Right atrium auricular region (tissue), 2 donors: ENCODE measurements at places on chromosomes 3 and 15.

- no peak for DNase-seq
- H3K36me3 ChIP-seq = no peaks in the 10 kb centered on the region
- H3K27me3 ChIP-seq = no peaks in the 10 kb centered on the region
- no peak overlapping the region for H3K27ac ChIP-seq
Observed at GRCh38 chr15:61534986-61535385, 305.9 kb upstream of the RORA start.

DNA sequence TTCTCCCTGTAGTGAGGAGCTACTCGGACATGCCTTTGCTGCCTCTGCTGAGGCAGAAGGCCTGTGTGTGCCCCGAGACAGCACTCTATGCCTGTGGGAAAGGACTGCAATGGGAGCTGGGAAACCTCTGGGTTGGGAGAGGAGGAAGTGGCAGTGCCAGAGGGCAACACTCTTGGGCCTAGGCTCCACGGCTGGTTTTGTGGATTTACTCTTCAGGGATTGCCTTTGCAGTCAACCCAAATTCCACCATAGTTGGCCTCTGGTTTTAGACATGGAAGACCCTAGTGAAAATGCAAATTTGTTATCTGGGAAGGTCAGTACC is 46.8 kb downstream of the ITGA11 start:
- no peak overlapping the region for H3K27ac ChIP-seq
- no peaks in the 10 kb centered on the region for H3K36me3 ChIP-seq
- H3K4me1 ChIP-seq = no peaks in the 10 kb centered on the region
- no peaks in the 10 kb centered on the region for H3K27me3 ChIP-seq
- DNase-seq = peak; percentile 55

GRCh38 chr3:58218904-58219303 is 8.1 kb upstream of the DNASE1L3 start:
- H3K27me3 ChIP-seq = no peaks in the 10 kb centered on the region
- peaks cover 14% of the 10 kb centered on the region for H3K4me1 ChIP-seq
- H3K36me3 ChIP-seq = no peaks in the 10 kb centered on the region
- no peak for DNase-seq
- H3K4me3 ChIP-seq = no peak overlapping the region

GRCh38 chr15:27500206-27500605 is 529.2 kb downstream of the GABRG3 start:
- H3K27ac ChIP-seq = no peak overlapping the region
- no peaks in the 10 kb centered on the region for H3K4me1 ChIP-seq
- H3K27me3 ChIP-seq = no peaks in the 10 kb centered on the region
- H3K36me3 ChIP-seq = no peaks in the 10 kb centered on the region
- no peak overlapping the region for H3K4me3 ChIP-seq

- H3K27me3 ChIP-seq = no peaks in the 10 kb centered on the region
- H3K4me3 ChIP-seq = no peak overlapping the region
- no peak for DNase-seq
- no peaks in the 10 kb centered on the region for H3K36me3 ChIP-seq
- H3K27ac ChIP-seq = no peak overlapping the region
Observed at GRCh38 chr3:136624371-136624770, 127.8 kb downstream of the STAG1 start.

- no peak overlapping the region for H3K27ac ChIP-seq
- DNase-seq = no peak
- no peaks in the 10 kb centered on the region for H3K27me3 ChIP-seq
- H3K4me3 ChIP-seq = no peak overlapping the region
- peaks cover 7% of the 10 kb centered on the region for H3K4me1 ChIP-seq
Observed at GRCh38 chr3:126256251-126256650, 75.9 kb upstream of the ALDH1L1 start.

GRCh38 chr3:170240671-170241070 is 18.4 kb downstream of the PRKCI start:
- no peaks in the 10 kb centered on the region for H3K4me1 ChIP-seq
- no peaks in the 10 kb centered on the region for H3K27me3 ChIP-seq
- no peak overlapping the region for H3K4me3 ChIP-seq
- H3K36me3 ChIP-seq = peaks cover 26% of the 10 kb centered on the region

GRCh38 chr3:70558956-70559355 is 246.5 kb upstream of the MDFIC2 start:
- no peaks in the 10 kb centered on the region for H3K27me3 ChIP-seq
- H3K4me3 ChIP-seq = no peak overlapping the region
- DNase-seq = no peak
- H3K4me1 ChIP-seq = no peaks in the 10 kb centered on the region

DNA sequence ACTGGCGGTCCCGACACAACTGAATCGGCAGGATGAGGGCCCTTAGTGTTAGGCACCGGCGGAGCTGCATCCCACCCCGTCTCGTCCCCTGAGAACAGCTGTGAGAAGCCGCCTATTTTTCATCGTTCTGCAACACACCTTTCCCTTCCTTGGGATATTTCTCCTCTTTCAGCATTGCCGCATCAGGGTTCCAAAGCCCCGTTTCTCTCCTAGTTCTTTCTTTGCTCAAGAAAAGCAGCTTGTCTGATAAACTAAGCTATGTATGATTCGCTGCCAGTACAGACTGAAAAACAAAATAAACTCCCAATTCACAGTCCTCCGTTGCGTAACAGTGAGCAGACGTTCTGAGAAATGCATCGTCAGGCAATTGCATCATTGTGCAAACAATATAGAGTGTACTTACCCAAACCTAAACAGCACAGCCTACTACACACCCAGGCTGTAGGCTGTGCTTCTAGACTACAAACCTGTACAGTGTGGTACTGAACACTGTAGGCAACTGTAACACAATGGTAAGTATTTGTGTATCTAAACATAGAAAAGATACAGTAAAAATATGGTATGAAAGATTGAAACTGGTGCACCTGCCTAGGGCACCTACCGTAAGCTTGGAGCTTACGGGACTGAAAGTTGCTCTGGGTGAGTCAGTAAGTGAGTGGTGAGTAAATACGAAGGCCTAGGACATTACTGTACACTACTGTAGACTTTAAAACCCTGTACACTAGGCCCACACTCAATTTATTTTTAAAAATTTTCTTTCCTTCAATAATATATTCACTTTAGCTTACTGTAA is 8.9 kb upstream of the ADAMTS17 start:
- peak overlapping the region; percentile 95 for H3K27ac ChIP-seq
- H3K36me3 ChIP-seq = no peaks in the 10 kb centered on the region
- peak overlapping the region; percentile 80 for H3K4me3 ChIP-seq
- no peaks in the 10 kb centered on the region for H3K27me3 ChIP-seq
- H3K4me1 ChIP-seq = peaks cover 15% of the 10 kb centered on the region

- H3K4me1 ChIP-seq = no peaks in the 10 kb centered on the region
- DNase-seq = no peak
- H3K4me3 ChIP-seq = no peak overlapping the region
- H3K27ac ChIP-seq = no peak overlapping the region
- H3K27me3 ChIP-seq = no peaks in the 10 kb centered on the region
- H3K36me3 ChIP-seq = peaks cover 40% of the 10 kb centered on the region
Observed at GRCh38 chr3:50050361-50050760, 38.4 kb upstream of the RBM5 start.

GRCh38 chr3:167146911-167147310 is 233.2 kb downstream of the ZBBX start:
- no peak for DNase-seq
- no peaks in the 10 kb centered on the region for H3K27me3 ChIP-seq
- no peak overlapping the region for H3K27ac ChIP-seq
- H3K4me1 ChIP-seq = no peaks in the 10 kb centered on the region
- no peak overlapping the region for H3K4me3 ChIP-seq

DNA sequence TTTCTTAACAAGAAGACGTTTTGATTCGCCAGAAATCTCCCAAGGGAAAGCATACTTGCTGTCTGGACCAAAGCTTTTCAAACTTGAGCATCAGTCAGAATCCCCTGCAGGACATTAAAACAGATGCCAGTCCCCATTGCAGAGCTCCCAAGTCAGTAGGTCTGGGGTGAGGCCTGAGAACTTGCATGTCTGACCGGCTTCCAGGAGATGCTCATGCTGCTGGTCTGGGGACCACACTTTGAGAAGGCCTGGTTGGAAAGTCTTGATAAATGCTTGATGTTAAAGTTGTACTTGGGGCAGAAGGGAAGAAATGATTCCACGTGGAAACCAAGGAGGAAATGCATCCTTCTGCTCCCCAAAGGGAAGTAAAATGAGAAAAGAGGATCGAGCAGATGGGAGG is 24.3 kb upstream of the CAV3 start:
- no peaks in the 10 kb centered on the region for H3K27me3 ChIP-seq
- H3K4me1 ChIP-seq = no peaks in the 10 kb centered on the region
- no peak for DNase-seq
- no peak overlapping the region for H3K27ac ChIP-seq

DNA sequence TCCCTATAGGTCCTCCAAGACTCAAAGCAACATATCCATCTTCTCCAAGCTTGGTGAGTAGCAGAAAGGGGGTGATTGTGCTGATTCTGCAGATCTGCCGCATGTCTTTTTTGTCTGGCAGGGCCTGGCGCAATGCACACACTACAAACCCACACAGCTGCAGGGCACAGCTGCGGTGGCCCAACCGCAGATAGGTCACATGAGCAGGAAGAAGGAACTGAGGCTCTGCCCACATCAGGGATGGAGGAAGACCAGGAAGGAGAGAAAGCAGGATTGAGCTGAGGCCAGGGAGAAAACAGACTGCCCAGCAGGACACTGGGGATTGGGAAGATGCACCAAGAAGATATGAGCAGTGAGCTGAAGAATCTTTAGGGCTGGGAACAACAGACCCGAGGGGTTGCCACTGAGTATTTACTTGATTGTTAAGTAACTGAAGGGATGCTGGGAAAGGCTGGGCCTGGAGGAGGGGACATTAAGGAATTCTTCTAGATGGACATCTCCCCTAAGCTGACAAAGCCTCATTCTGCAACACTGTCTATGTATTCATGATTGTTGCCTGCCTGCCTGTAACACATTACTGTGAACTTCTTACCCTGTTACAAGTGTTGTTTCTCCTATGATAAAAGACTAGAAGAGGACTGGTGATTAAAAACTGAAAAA is 126.7 kb downstream of the MYLK start:
- no peak overlapping the region for H3K4me3 ChIP-seq
- H3K36me3 ChIP-seq = no peaks in the 10 kb centered on the region
- no peak for DNase-seq
- H3K27ac ChIP-seq = no peak overlapping the region
- no peaks in the 10 kb centered on the region for H3K27me3 ChIP-seq
- no peaks in the 10 kb centered on the region for H3K4me1 ChIP-seq

DNA sequence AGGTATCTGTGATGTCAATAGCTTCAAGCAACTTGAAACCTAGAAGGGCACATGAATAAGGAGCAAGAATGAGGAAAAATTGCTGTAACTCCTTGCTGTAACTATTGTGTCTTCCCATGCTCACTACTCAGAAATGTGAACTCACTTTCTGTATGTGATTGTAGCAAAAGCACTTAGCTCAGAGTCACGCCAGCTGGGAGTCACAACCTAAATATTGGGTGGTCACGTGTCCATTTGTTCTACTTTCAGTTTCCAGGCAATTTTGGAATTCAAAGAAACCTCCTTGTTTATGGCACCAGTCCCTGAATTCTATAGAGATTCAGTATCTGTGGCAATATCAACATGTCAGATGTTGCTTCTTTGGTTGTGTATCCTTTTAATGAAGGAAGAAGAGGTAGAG is 241.6 kb upstream of the AZI2 start:
- no peak overlapping the region for H3K27ac ChIP-seq
- H3K4me1 ChIP-seq = no peaks in the 10 kb centered on the region
- H3K27me3 ChIP-seq = no peaks in the 10 kb centered on the region
- H3K36me3 ChIP-seq = no peaks in the 10 kb centered on the region
- DNase-seq = no peak

GRCh38 chr3:139113231-139113992 is 68.7 kb upstream of the PRR23C start:
- no peaks in the 10 kb centered on the region for H3K4me1 ChIP-seq
- H3K36me3 ChIP-seq = no peaks in the 10 kb centered on the region
- H3K4me3 ChIP-seq = no peak overlapping the region
- no peak overlapping the region for H3K27ac ChIP-seq
- H3K27me3 ChIP-seq = no peaks in the 10 kb centered on the region
- peak; percentile 28 for DNase-seq

- no peak overlapping the region for H3K4me3 ChIP-seq
- H3K27me3 ChIP-seq = no peaks in the 10 kb centered on the region
- no peak overlapping the region for H3K27ac ChIP-seq
- DNase-seq = no peak
Observed at GRCh38 chr3:181735911-181736310, 24.2 kb downstream of the SOX2 start.

DNA sequence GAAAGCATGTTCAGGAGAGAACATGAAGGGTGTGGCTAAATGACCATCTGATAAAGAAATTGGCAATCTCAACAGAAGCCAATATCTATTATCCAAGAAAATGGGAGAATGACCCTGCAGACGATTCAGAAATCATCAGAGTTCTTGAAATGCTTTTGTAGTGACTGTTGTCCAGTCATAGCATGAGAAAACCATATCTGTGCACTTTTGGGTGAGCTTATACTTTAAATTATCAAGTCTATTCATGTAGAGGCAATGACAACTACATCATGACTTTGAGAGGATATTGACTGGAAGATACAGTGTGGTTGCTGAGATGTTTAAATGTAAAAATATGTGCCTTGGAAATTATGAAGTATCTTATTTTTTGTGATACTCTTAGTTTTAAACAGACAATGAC is 57.6 kb upstream of the AZI2 start:
- H3K36me3 ChIP-seq = no peaks in the 10 kb centered on the region
- H3K27ac ChIP-seq = no peak overlapping the region
- no peak overlapping the region for H3K4me3 ChIP-seq
- no peaks in the 10 kb centered on the region for H3K27me3 ChIP-seq
- H3K4me1 ChIP-seq = no peaks in the 10 kb centered on the region
- no peak for DNase-seq

GRCh38 chr3:185912929-185913901 is 24.6 kb downstream of the TRA2B start:
- no peaks in the 10 kb centered on the region for H3K4me1 ChIP-seq
- no peak overlapping the region for H3K4me3 ChIP-seq
- peaks cover 50% of the 10 kb centered on the region for H3K36me3 ChIP-seq
- DNase-seq = no peak
- H3K27ac ChIP-seq = no peak overlapping the region
- no peaks in the 10 kb centered on the region for H3K27me3 ChIP-seq

DNA sequence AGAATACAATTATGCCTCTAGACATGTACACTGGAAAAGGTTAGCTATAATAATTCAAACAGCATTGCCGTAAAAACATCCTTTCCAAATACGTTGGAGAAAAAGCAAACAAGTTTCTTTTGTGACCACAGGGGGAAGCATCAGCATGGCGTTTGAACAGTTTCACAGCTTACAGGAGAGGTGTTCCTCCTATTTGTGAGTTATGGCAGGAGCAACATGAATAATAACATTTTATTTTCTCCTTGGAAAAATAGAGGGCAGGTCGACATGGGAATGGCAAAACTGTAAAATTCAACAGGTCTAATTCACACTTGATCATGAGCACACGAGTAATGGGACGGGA is 39.7 kb upstream of the GADL1 start:
- H3K4me3 ChIP-seq = no peak overlapping the region
- no peaks in the 10 kb centered on the region for H3K36me3 ChIP-seq
- no peak for DNase-seq
- H3K4me1 ChIP-seq = no peaks in the 10 kb centered on the region
- H3K27ac ChIP-seq = no peak overlapping the region

DNA sequence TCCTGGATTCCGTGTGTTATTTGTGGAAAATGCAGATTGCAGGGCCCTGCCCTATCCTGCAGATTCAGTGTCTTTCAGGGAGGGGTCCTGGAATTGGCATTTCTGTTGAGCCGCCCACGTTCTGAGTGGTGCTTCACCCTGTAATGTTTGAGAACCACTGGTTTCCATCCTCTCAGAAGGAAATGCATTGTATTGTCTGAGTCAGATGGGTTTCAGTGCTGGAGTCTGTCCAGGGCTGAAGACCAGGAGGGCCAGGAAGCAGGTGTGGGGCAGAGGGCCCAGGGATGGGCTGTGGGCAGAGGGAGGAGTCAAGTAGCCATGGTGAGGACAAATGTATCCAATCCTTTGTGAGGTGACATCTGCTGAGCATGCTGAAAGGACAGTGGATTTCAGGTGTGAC is 123.8 kb downstream of the SV2B start:
- no peaks in the 10 kb centered on the region for H3K4me1 ChIP-seq
- DNase-seq = no peak
- no peaks in the 10 kb centered on the region for H3K27me3 ChIP-seq
- H3K36me3 ChIP-seq = no peaks in the 10 kb centered on the region
- H3K4me3 ChIP-seq = no peak overlapping the region
- H3K27ac ChIP-seq = no peak overlapping the region
